ENCODE measurements at places on chromosomes 12 and 14. TPM values are rescaled to one million over a fixed set of nuclear protein-coding genes. Genes with fewer than 3 reads are reported as not detected.

The LRTM2 gene
- total RNA-seq: not detected

The NRL gene
- 3.7 TPM for total RNA-seq

- DNase-seq: no peak
Measured at GRCh38 chr12:66331814-66332213, 29.5 kb downstream of the HELB start.

DNA sequence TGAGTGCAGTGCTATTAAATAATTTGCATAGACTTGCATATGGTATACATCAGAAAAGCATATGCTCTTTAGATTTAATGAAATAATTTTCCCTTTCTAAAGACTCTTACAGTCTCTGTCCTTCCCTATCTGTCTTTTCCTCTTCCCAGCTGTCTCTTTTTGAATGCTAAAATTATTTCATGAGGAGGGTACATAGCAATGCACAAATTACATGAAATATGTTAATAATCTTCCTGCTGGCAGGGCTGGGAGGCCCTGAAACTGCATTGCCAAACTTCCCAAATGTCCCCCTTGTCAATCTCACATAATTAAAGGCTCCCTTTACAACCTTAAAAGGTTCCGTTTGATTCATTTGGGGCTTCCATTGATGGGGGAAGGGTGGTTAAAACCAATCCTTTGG, 22.2 kb downstream of the LLPH start:
- no peak for DNase-seq

The GZMH gene
- total RNA-seq: 148 TPM

The VRTN gene
- 0.06 TPM for total RNA-seq

GRCh38 chr12:21292111-21292510, 42.6 kb downstream of the SLCO1A2 start:
- DNase-seq: no peak
